Type B pancreatic cell (in vitro differentiated cells): ENCODE measurements at places on chromosomes 12 and 14. TPM values are rescaled to one million over a fixed set of nuclear protein-coding genes. Genes with fewer than 3 reads are reported as not detected.
A peak's percentile ranks its signal among the peaks of the same experiment; 100 is the strongest.

DNA sequence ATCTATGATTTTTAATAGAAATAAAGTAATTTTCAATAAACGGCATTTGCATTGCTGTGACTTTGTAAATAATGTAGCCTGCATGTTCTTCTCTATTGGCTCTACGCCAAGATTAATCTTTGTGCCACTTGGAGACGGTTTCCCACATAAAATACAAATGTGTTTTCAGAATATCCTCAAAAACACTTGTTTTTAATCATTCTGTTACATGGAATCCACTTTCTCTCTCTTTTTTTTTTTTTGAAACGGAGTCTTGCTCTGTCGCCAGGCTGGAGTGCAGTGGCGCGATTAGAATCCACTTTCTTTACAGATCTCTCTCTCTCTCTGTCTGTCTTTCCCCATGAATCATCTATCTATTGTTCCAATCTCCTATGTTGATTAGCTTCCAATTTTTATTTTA, 22.8 kb upstream of the SSPN start:
- DNase-seq = no peak

DNA sequence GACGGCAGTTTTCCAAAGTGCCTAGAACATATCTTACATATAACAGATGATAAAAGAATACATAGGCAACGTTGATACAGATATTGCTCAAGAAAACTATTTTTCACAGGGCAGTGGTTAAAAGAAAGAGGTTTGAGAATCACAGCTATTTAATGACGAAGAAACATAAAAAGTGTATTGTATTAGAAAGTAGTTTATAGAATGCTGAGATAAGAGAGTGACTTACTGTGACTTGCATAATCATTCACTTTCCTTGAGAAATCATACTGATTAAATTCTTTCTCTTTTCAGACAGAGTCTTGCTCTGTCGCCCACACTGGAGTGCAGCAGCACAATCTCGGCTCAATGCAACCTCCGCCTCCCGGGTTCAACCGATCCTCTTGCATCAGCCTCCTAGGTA, 57.7 kb downstream of the PPP1R12A start:
- DNase-seq = no peak

- peak; percentile 68 for DNase-seq
Observed at GRCh38 chr12:119989361-119989730, 310 bp downstream of the BICDL1 start.

The OASL gene
- 0.17 and 0.19 TPM in 2 replicates for total RNA-seq

The BCL2L14 gene
- 3.3 and 7.5 TPM in 2 replicates for total RNA-seq

The RGS6 gene
- 1.5 and 1.6 TPM in 2 replicates for total RNA-seq
